ENCODE measurements at places on chromosomes 13 and 19.

- DNase-seq, result no peak
Measured at GRCh38 chr13:107070792-107071191, 502.9 kb upstream of the ARGLU1 start.

DNA sequence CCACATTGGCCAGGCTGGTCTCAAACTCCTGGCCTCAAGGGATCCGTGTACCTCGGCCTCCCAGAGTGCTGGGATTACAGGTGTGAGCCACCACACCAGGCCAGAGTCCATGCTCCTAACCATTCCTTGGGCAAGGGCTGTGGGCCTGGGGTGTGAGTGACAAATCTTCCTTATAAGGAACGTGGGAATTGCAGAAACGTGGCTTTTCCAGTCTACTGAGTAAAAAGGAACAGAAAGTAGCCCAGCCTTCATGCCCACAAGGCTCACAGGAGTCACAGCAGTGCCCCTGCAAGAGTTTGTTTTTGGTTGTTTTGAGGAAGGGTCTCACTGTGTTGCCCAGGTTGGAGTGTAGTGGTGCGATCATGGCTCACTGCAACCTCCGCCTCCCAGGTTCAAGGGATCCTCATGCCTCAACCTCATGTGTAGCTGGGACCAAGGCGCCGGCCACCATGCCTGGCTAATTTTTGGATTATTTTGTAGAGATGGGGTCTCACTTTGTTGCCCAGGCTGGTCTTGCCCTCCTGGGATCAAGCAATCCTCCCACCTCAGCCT is 5.1 kb downstream of the MYPOP start:
- no peak for DNase-seq

DNA sequence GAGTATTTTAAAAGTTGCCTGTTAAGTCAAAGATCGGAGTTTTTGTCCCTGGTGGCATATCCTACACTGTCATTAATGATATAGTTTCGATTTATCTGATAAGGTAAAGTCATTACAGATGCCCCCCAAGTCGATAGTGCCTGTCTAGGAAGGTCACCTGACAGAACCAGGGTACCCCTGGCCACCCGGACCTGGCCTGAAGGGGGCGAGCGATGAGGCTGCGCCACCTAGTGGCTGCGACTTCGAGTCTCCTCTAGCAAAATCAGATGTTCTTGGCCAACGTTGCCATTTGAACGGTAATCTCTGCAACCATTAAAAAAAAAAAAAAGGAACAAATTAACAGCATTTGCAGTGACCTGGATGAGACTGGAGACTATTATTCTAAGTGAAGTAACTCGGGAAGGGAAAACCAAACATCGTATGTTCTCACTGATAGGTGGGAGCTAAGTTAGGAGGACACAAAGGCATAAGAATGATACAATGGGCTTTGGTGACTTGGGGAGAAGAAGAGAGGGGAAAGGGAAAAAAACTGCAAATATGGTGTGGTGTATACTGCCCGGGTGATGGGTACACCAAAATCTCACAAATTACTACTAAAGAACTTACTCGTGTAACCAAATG is 565.1 kb downstream of the LIG4 start:
- DNase-seq, result no peak

- no peak for DNase-seq
Measured at GRCh38 chr19:18626906-18627305, 9.9 kb upstream of the KLHL26 start.

- DNase-seq, result no peak
Measured at GRCh38 chr13:112626124-112626523, 38.2 kb upstream of the TUBGCP3 start.

DNA sequence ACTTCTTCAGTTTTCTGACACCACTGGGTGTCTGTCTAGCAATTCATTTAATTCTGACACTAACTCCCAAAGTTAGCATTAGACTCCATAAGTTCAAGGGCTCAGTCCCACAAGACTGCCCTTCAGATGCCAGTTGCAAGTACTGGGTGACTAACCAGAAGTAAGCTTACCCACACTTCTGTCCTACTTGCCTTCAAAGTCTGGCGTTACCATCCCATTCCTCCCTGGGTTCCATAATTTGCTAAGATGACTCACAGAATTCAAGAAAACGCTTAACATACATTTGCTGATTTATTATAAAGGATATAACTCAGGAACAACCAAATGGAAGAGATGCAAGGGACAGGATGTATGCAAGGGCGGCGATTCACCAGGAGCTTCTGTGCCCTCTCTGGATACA is 45.5 kb upstream of the NPAS1 start:
- DNase-seq, result no peak

DNA sequence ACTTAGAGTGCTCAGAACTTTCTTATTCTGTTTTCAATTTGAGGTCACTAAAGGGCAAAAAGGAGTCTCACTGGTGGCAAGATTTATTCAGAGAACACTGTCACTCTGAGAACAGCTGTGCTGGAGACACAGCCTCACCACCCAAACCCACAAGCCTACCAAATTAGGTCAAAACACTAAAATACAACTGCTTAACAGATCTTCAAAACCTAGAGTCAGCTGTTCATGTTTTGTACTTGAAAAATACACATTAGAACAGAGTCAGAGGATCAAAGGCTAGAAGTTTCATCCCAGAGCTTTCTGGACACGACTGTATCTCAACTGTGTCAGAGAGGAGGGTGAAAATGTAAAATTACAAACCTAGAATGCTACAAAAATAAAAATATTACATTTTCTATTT is 89.3 kb downstream of the MIPEP start:
- DNase-seq, result no peak

DNA sequence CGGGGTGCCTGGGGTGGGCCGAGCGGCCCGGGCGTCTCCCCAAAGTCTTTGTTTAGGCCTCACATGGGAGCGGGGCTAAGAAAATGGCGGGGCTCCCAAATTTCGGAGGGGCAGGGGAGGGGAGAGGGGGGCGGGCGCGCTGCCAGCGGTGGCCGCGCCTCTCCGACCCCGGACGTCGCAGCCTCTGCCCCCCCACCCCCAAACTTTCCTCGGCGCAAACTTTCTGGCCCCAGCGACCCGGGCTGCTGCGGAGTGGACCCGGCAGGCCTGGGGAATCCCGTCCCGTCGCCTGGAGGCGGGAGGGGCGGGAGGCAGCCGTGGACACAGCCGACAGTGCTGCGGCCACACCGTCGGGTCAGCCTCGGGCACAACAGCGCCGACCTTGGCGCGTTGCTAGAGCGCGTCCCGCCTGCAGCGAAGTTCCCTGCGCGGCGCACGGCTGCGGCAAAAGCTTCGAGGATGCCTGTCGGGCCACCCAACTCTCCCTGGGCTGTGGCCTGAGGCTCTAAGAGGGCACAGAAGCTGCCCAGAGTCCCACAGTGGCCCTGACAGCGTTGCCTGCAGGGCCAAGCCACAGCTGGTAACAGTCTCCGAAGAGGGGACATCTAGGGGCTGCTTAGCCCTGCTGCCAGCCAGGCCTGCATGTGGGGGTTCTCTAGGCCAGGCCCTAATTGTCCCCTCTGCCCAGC is 1.3 kb downstream of the NFIX start:
- no peak for DNase-seq

Measured in Peyer's patch (tissue), 4 donors.